Activated naive CD8-positive, alpha-beta T cell treated with anti-CD3 and anti-CD28 coated beads for 36 hours (primary cell): ENCODE measurements at places on chromosomes 11 and 22.

DNA sequence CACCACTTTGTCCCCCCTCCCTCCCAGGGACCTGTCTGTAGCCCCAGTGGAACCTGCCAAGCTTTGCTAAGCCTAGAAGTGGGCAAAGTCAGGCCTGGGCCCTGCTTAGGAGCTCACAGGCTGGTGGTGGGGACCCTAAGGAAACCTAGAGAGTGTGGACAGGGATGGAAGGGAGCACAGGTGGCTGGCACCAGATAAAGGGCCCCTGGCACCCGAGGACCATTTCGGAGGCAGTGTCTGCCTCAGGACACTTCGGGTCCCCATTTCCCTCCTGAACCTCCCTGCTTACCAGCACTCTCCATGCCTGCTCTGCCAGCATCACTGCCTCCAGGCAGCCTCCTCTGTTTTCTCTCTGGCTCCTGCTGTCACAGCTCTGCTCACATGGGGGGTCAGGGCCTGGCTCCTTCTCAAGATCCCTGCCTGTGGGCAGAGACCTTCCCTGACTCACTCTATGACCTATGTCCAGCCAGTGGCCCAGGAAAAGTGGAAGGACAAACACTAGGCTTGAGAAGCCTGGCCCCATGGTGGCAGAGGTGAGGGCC is 13.6 kb upstream of the OMP start:
- DNase-seq = no peak
- no peaks in the 10 kb centered on the region for H3K27me3 ChIP-seq
- H3K27ac ChIP-seq = no peak overlapping the region
- no peak overlapping the region for H3K4me3 ChIP-seq

- H3K36me3 ChIP-seq = no peaks in the 10 kb centered on the region
- peaks cover 7% of the 10 kb centered on the region for H3K27me3 ChIP-seq
- H3K27ac ChIP-seq = no peak overlapping the region
- H3K4me1 ChIP-seq = peaks cover 12% of the 10 kb centered on the region
- H3K4me3 ChIP-seq = no peak overlapping the region
These were observed 34.9 kb upstream of the ACER3 start for GRCh38 chr11:76825726-76826396.

- no peak overlapping the region for H3K27ac ChIP-seq
- no peaks in the 10 kb centered on the region for H3K4me1 ChIP-seq
- H3K36me3 ChIP-seq = no peaks in the 10 kb centered on the region
- H3K4me3 ChIP-seq = no peak overlapping the region
- H3K27me3 ChIP-seq = peaks cover 13% of the 10 kb centered on the region
These were observed 55.2 kb upstream of the PHF21A start for GRCh38 chr11:46176421-46176820.

DNA sequence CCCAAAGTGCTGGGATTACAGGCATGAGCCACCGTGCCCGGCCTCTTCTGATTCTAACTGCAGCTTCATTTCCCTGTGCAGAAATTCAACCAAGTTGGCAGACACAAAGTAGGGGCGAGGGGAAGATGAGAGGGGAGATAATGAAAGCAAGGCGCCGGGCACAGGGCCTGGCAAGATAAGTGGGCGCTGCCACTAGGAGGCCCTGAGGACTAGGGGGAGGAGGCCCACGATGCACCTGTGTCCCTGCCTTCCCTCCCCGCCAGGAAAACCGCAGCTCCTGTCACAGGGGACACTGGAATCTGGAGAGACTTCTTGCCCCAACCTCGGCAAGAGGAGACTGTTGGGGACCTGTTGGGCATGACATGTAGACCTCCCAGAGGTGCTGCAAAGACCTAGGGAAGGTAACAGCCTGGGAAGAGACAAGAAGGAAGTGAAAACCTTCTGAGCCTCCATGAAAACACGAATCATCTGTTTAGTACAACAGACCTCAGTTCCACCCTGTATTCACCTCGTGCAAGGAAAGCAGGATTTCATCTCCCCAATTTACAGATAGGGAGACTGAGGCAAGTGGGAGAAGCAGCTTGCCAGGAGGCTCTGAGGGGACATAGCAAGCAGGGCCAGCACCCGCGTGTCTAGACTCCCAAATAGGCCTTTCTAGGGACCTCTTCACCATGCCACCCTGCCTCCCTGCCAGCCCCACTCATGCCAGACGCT is 3.1 kb upstream of the LGALS1 start:
- H3K27me3 ChIP-seq = no peaks in the 10 kb centered on the region
- no peak overlapping the region for H3K4me3 ChIP-seq
- H3K36me3 ChIP-seq = no peaks in the 10 kb centered on the region
- peaks cover 53% of the 10 kb centered on the region for H3K4me1 ChIP-seq

- no peaks in the 10 kb centered on the region for H3K36me3 ChIP-seq
- no peaks in the 10 kb centered on the region for H3K4me1 ChIP-seq
- no peak overlapping the region for H3K27ac ChIP-seq
- no peak overlapping the region for H3K4me3 ChIP-seq
These were observed 42.5 kb upstream of the SPATA19 start for GRCh38 chr11:133887692-133888332.

- H3K27ac ChIP-seq = no peak overlapping the region
- H3K4me1 ChIP-seq = peaks cover 17% of the 10 kb centered on the region
- H3K36me3 ChIP-seq = peaks cover 48% of the 10 kb centered on the region
These were observed 32.1 kb downstream of the APOL1 start for GRCh38 chr22:36285017-36285416.

GRCh38 chr11:116072601-116073410 is 568.6 kb upstream of the CADM1 start:
- no peak overlapping the region for H3K27ac ChIP-seq
- DNase-seq = no peak
- no peaks in the 10 kb centered on the region for H3K36me3 ChIP-seq
- H3K4me1 ChIP-seq = no peaks in the 10 kb centered on the region
- no peak overlapping the region for H3K4me3 ChIP-seq
- peaks cover 21% of the 10 kb centered on the region for H3K27me3 ChIP-seq

GRCh38 chr11:18633256-18634139 is 644 bp downstream of the SPTY2D1 start:
- H3K4me3 ChIP-seq = peak overlapping the region; percentile 93
- peaks cover 30% of the 10 kb centered on the region for H3K4me1 ChIP-seq
- DNase-seq = peak; percentile 26

- H3K36me3 ChIP-seq = no peaks in the 10 kb centered on the region
- H3K4me3 ChIP-seq = no peak overlapping the region
- no peaks in the 10 kb centered on the region for H3K4me1 ChIP-seq
- H3K27me3 ChIP-seq = peaks cover 10% of the 10 kb centered on the region
These were observed 613.5 kb downstream of the SOX6 start for GRCh38 chr11:15742626-15743519.

GRCh38 chr11:67504005-67504949 is 886 bp downstream of the PITPNM1 start:
- H3K4me1 ChIP-seq = peaks cover 49% of the 10 kb centered on the region
- H3K4me3 ChIP-seq = peak overlapping the region; percentile 89
- H3K27ac ChIP-seq = peak overlapping the region; percentile 81
- H3K27me3 ChIP-seq = no peaks in the 10 kb centered on the region

- no peaks in the 10 kb centered on the region for H3K27me3 ChIP-seq
- H3K4me3 ChIP-seq = no peak overlapping the region
- H3K4me1 ChIP-seq = no peaks in the 10 kb centered on the region
- no peak overlapping the region for H3K27ac ChIP-seq
- H3K36me3 ChIP-seq = no peaks in the 10 kb centered on the region
- no peak for DNase-seq
These were observed 196.5 kb downstream of the TENM4 start for GRCh38 chr11:79244241-79244772.

GRCh38 chr11:118703563-118704106 is 24.2 kb upstream of the TREH start:
- no peak overlapping the region for H3K4me3 ChIP-seq
- H3K27me3 ChIP-seq = no peaks in the 10 kb centered on the region
- H3K4me1 ChIP-seq = peaks cover 39% of the 10 kb centered on the region
- peaks cover 8% of the 10 kb centered on the region for H3K36me3 ChIP-seq

DNA sequence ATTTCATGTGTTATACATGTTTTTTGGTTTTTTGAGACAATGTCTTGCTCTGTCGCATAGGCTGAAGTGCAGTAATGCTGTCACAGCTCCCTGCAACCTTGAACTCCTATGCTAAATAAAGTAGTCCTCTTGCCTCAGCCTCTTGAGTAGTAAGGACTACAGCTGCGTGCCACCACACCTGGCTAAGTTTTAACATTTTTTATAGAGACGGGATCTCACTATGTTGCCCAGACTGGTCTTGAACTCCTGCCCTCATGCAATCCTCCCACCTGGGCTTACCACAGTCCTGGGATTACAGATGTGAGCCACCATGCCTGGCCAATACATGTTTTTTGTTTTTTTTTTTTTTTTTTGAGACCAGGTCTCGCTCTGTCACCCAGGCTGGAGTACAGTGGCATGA is 33.9 kb downstream of the SWAP70 start:
- no peak overlapping the region for H3K4me3 ChIP-seq
- H3K27ac ChIP-seq = no peak overlapping the region
- DNase-seq = no peak
- no peaks in the 10 kb centered on the region for H3K27me3 ChIP-seq

DNA sequence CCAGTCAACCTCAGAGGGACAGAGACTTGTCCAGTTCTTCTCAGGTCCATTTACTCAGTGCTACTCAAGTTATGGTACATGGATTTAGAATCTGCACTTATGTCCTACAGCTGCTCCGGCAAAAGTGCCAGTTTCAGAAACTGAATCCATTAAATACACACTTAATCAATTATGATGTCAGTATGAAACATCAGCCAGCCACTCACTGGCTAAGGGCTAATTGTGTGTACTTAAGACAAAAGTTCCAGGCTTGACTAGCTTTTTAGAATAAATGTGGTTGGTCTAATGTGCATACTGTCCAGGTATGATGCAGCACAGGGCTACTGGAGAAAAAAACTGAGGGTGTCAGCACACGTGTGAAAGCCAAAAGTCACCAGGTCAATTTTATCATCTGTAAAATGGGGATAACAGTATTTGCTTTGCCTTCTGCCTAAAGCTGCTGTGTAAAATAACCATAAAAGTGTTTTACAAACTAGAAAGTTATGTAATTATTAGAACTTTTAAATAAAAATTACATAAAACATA is 55.4 kb upstream of the CYP2D6 start:
- H3K36me3 ChIP-seq = peaks cover 9% of the 10 kb centered on the region
- no peak overlapping the region for H3K4me3 ChIP-seq
- H3K27me3 ChIP-seq = no peaks in the 10 kb centered on the region
- DNase-seq = no peak
- H3K4me1 ChIP-seq = peaks cover 48% of the 10 kb centered on the region

- H3K4me1 ChIP-seq = no peaks in the 10 kb centered on the region
- no peak for DNase-seq
- no peaks in the 10 kb centered on the region for H3K36me3 ChIP-seq
These were observed 46.3 kb upstream of the SYT13 start for GRCh38 chr11:45332276-45332934.

- no peak for DNase-seq
- H3K4me1 ChIP-seq = peaks cover 32% of the 10 kb centered on the region
- peaks cover 19% of the 10 kb centered on the region for H3K36me3 ChIP-seq
- peak overlapping the region; percentile 98 for H3K27ac ChIP-seq
- no peaks in the 10 kb centered on the region for H3K27me3 ChIP-seq
These were observed 1.4 kb downstream of the MUS81 start for GRCh38 chr11:65861533-65862183.

GRCh38 chr22:45549762-45550378 is 47.2 kb downstream of the FBLN1 start:
- H3K4me1 ChIP-seq = peaks cover 2% of the 10 kb centered on the region
- no peak for DNase-seq
- no peak overlapping the region for H3K4me3 ChIP-seq
- H3K27ac ChIP-seq = no peak overlapping the region
- peaks cover 7% of the 10 kb centered on the region for H3K27me3 ChIP-seq
- H3K36me3 ChIP-seq = no peaks in the 10 kb centered on the region

DNA sequence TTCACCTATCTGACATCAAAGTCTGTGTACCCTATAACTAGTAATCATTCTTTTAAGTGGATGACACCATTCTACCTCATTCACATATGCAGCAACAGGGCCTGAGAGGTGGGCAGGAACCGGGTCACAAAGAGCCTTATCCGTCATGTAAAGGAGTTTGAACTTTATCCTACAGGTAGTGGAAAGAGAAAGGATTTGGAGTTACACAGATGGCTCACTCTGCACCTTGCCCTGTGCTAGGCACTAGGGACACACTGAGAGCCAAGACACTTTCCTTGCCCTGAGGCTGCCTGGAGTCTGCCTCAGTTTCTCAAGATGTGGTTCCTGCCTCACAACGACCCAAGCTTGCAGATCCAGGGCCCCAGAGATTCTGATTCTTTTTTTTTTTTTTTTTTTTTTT is 14.3 kb upstream of the ACER3 start:
- H3K27ac ChIP-seq = no peak overlapping the region
- H3K4me1 ChIP-seq = no peaks in the 10 kb centered on the region
- H3K27me3 ChIP-seq = peaks cover 37% of the 10 kb centered on the region
- no peak overlapping the region for H3K4me3 ChIP-seq
- no peak for DNase-seq

DNA sequence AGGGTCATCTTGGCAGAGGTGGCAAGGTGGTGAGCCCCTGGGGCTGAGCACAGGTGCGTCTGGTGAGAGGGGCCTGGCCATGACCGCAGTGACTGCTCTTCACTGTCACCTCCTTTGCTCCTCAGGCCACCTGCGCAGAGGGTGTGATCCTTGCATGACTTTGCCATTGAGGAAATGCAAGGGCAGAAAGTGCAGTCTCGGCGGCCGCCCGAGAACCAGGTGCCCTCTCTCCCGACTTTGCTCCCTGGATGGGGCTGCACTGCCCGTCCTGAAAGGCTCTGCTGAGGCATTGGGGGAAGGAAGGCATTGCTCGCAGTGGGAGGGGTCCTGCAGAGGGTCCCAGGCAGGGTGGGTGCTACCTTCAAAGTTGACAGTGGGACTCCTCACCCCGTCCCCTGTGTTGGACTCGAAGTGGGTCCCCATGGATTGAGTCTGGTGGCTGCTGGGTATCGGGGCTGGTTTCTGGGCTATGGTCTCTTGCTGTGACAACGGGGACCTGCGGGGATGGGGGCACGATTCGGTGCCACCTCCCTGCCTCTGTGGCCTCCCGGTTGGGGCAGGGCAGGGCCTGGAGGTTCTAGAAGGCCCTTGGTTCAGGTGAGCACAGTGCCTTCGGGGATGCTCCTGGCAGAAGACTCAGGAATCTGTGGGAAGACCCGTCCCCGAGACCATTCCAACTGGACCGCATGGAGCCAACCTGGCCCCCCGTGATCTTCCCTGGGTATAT is 1239.4 kb downstream of the BRD1 start:
- H3K36me3 ChIP-seq = no peaks in the 10 kb centered on the region
- no peak for DNase-seq
- no peak overlapping the region for H3K4me3 ChIP-seq
- H3K27ac ChIP-seq = no peak overlapping the region
- no peaks in the 10 kb centered on the region for H3K4me1 ChIP-seq

DNA sequence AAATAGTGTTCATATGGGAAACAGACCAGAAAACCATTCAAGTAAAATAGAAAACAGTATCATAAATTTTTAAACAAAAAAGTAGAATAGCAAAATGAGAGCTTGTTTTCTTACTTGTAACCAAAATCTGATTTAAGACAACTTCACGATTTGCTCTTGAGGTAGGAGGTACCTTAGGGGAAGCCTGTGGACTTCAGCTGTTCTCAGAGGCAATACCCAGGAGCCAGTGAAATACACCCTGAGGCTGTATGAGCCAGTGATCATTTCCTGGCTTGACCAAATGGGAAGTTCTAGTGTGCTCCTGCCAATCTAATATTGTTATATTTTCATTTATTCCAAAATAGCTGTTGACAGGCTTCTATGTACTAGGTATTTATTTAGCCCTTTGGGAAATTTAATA is 104.8 kb downstream of the ARHGAP42 start:
- no peaks in the 10 kb centered on the region for H3K4me1 ChIP-seq
- H3K36me3 ChIP-seq = no peaks in the 10 kb centered on the region
- no peak for DNase-seq
- no peak overlapping the region for H3K27ac ChIP-seq
- no peak overlapping the region for H3K4me3 ChIP-seq

GRCh38 chr11:17602105-17603001 is 55.3 kb downstream of the OTOG start:
- no peak overlapping the region for H3K4me3 ChIP-seq
- H3K4me1 ChIP-seq = peaks cover 9% of the 10 kb centered on the region
- no peak for DNase-seq
- no peaks in the 10 kb centered on the region for H3K36me3 ChIP-seq
- H3K27ac ChIP-seq = no peak overlapping the region
- peaks cover 4% of the 10 kb centered on the region for H3K27me3 ChIP-seq
